Central memory CD8-positive, alpha-beta T cell (primary cell): ENCODE measurements at places on chromosomes 16 and 17.

DNA sequence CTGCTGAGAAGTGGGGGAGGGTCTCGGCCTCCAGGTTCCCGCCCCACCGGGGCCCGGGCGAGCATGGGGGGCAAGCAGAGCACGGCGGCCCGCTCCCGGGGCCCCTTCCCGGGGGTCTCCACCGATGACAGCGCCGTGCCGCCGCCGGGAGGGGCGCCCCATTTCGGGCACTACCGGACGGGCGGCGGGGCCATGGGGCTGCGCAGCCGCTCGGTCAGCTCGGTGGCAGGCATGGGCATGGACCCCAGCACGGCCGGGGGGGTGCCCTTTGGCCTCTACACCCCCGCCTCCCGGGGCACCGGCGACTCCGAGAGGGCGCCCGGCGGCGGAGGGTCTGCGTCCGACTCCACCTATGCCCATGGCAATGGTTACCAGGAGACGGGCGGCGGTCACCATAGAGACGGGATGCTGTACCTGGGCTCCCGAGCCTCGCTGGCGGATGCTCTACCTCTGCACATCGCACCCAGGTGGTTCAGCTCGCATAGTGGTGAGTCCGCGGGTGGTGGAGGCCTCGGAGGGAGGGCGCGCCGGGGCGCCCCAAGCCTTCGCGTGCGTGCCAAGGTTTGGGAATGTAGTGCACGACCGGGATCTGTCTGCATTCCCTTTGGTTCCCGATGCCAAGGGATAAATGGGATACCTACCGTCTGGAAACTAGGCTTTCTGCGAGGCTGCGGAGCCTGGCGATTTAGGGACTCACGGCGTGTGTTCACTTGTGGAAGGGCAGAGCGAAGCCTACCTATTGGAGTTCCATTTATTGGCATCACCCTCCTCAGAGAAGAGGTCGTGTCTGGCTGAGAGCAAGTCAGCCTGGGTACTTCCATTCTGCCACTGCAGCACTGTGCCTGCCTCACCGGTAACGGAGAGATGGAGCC, 1.0 kb downstream of the ZNRF1 start:
- peak; percentile 42 for DNase-seq
- H3K27ac ChIP-seq: peak overlapping the region; percentile 38
- H3K4me3 ChIP-seq: peak overlapping the region; percentile 79
- H3K27me3 ChIP-seq: no peaks in the 10 kb centered on the region
- H3K4me1 ChIP-seq: peaks cover 19% of the 10 kb centered on the region

- H3K36me3 ChIP-seq: no peaks in the 10 kb centered on the region
- no peak overlapping the region for H3K27ac ChIP-seq
- H3K4me1 ChIP-seq: no peaks in the 10 kb centered on the region
- no peak for DNase-seq
Observed at GRCh38 chr16:81179219-81179618, 59.3 kb upstream of the BCO1 start.

- DNase-seq: no peak
- H3K27ac ChIP-seq: no peak overlapping the region
- H3K4me1 ChIP-seq: no peaks in the 10 kb centered on the region
- no peaks in the 10 kb centered on the region for H3K36me3 ChIP-seq
- H3K4me3 ChIP-seq: no peak overlapping the region
- H3K27me3 ChIP-seq: no peaks in the 10 kb centered on the region
Observed at GRCh38 chr16:72646615-72647014, 401.3 kb downstream of the ZFHX3 start.

- DNase-seq: no peak
- no peaks in the 10 kb centered on the region for H3K27me3 ChIP-seq
- no peak overlapping the region for H3K27ac ChIP-seq
- no peak overlapping the region for H3K4me3 ChIP-seq
- peaks cover 18% of the 10 kb centered on the region for H3K36me3 ChIP-seq
Observed at GRCh38 chr16:67146523-67147357, 4.1 kb downstream of the B3GNT9 start.

DNA sequence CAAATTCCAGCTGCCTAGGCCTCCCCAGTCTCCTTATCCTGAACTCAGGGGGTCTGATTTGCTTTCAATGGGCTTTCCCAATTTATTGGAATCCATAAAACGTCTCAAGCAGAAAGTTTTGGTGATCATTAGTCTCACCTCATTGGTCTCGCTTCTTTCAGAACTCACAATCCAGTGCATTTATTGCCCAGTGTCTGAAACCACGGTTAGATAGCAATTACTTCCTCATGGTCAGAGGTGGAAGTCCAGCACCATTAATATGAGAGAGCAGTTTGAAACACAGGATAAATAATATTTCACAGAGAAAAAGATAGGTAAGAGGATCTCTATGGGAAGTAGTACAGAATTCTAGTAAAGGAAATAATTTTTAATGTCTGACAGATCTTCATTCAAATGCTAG, 128.7 kb downstream of the TOX3 start:
- H3K36me3 ChIP-seq: no peaks in the 10 kb centered on the region
- H3K27me3 ChIP-seq: no peaks in the 10 kb centered on the region
- no peaks in the 10 kb centered on the region for H3K4me1 ChIP-seq
- no peak for DNase-seq
- no peak overlapping the region for H3K27ac ChIP-seq

- no peak overlapping the region for H3K4me3 ChIP-seq
- peaks cover 7% of the 10 kb centered on the region for H3K27me3 ChIP-seq
Observed at GRCh38 chr16:986925-987582, 5.5 kb downstream of the SOX8 start.

DNA sequence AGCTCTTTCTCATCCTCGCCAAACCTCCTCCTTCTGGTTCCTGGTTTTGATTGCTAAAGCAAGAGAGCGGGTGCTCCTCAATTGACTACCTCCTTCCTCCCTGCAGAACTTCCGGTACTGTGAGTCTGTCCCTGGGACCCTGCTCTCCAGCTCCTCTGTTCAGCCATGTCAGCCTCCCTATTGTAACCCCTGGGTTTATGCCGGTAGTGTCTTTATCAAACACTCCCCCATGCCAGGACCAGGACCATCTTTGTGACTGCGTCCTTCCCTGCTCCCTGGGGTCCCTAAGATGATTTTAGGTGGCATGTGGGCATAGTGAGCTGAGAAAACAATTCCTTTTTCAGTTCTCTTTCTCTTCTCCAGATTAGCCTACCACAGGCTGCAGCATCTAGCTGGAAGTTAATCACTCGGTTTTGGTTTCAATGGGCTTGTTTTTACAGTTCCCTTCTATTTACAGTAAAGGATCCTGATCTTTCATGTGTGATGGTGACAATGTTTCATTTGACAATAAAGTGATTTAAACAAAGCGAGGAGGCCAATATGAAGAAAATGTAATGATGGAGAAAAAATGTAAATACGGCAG, 27.7 kb upstream of the IL21R start:
- no peak overlapping the region for H3K4me3 ChIP-seq
- H3K27me3 ChIP-seq: no peaks in the 10 kb centered on the region
- peaks cover 33% of the 10 kb centered on the region for H3K4me1 ChIP-seq
- H3K36me3 ChIP-seq: peaks cover 4% of the 10 kb centered on the region
- DNase-seq: no peak

- H3K4me1 ChIP-seq: no peaks in the 10 kb centered on the region
- H3K27ac ChIP-seq: no peak overlapping the region
- H3K4me3 ChIP-seq: no peak overlapping the region
- H3K36me3 ChIP-seq: peaks cover 1% of the 10 kb centered on the region
Observed at GRCh38 chr17:37791447-37792399, 46.9 kb upstream of the HNF1B start.

- no peaks in the 10 kb centered on the region for H3K4me1 ChIP-seq
- no peak overlapping the region for H3K4me3 ChIP-seq
- DNase-seq: no peak
Observed at GRCh38 chr16:53605356-53605755, 98.3 kb downstream of the RPGRIP1L start.

GRCh38 chr17:50185631-50186471, 15.6 kb downstream of the COL1A1 start:
- DNase-seq: no peak
- peaks cover 9% of the 10 kb centered on the region for H3K4me1 ChIP-seq
- no peak overlapping the region for H3K4me3 ChIP-seq
- H3K27ac ChIP-seq: no peak overlapping the region
- H3K36me3 ChIP-seq: peaks cover 1% of the 10 kb centered on the region
- peaks cover 21% of the 10 kb centered on the region for H3K27me3 ChIP-seq

- H3K4me3 ChIP-seq: no peak overlapping the region
- DNase-seq: no peak
- peaks cover 4% of the 10 kb centered on the region for H3K36me3 ChIP-seq
- no peaks in the 10 kb centered on the region for H3K27me3 ChIP-seq
Observed at GRCh38 chr16:12240036-12240435, 263.5 kb downstream of the SNX29 start.

GRCh38 chr16:57036945-57037344, 47.6 kb downstream of the NLRC5 start:
- H3K4me1 ChIP-seq: peaks cover 87% of the 10 kb centered on the region
- H3K36me3 ChIP-seq: peaks cover 58% of the 10 kb centered on the region
- H3K27ac ChIP-seq: peak overlapping the region; percentile 64
- H3K4me3 ChIP-seq: peak overlapping the region; percentile 50
- no peak for DNase-seq

DNA sequence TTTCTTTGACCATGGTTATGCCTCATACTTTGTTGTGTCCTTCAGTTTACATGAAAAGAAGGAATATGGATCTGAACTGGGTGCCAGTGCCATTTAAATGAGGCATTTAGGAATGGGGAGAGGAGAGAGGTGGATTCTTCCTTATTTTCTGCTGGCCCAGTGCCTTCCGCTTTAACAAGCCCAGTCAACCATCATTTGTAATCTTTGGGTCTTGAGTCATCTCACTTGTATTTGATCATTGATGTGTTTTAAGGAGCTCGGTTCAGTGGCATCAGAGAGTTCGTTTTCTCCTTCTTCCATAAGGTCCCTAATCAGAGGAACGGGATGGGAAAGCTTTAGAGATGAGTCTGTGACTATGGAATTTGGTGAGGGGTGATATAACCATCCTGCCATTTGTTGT, 334.9 kb downstream of the WWOX start:
- no peak for DNase-seq
- H3K4me3 ChIP-seq: no peak overlapping the region
- no peaks in the 10 kb centered on the region for H3K4me1 ChIP-seq
- H3K36me3 ChIP-seq: no peaks in the 10 kb centered on the region
- H3K27me3 ChIP-seq: no peaks in the 10 kb centered on the region

DNA sequence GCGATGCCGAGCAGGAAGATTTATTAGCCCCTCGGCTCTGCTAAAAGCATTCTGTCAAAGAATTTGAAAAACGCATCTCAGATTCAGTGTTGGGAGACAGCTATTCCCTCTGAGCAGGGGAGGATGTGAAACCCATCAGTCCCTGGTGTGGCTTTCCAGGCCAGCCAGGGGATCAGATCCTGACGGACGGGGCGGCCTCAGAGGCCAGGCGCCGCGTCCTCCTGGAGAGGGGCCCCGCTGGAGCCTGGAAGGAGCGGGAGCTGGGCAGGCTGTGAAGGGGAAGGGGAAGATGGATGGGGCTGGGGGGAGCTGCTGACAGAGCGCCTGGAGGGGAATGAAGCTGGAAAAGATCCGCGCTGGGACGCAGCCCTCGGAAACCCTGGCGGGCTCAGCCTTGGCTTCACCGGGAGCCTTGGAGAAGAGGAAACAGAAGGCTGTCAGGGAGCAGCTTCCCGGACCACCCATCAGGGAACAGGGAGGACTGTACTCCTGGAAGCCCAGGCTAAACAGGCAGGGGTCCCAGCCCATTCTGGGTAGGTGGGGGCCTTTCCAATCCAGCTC, 358.0 kb downstream of the C16orf95 start:
- peaks cover 41% of the 10 kb centered on the region for H3K27me3 ChIP-seq
- H3K27ac ChIP-seq: no peak overlapping the region
- no peak for DNase-seq
- H3K36me3 ChIP-seq: no peaks in the 10 kb centered on the region
- H3K4me1 ChIP-seq: no peaks in the 10 kb centered on the region

DNA sequence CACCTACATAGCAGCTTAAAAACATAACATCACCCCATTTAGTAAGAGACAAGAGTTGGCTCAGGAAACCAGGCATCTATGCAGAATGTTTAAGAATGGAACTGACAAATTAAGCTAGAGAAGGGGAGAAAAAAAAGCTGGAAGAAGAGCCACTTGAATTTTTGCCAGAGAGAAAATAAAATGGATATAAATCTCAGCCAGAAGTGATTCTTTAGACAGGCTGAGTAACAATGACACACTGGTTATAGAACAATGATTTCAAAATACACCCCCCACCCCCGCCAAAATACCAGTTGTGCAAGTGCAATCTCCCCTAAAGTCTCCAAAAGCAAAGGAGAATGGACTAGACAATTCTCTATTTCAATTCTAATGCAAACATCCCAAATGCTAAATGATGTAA, 22.4 kb downstream of the LSM12 start:
- peaks cover 16% of the 10 kb centered on the region for H3K4me1 ChIP-seq
- H3K27me3 ChIP-seq: no peaks in the 10 kb centered on the region
- DNase-seq: no peak
- no peak overlapping the region for H3K4me3 ChIP-seq
- H3K36me3 ChIP-seq: peaks cover 31% of the 10 kb centered on the region

DNA sequence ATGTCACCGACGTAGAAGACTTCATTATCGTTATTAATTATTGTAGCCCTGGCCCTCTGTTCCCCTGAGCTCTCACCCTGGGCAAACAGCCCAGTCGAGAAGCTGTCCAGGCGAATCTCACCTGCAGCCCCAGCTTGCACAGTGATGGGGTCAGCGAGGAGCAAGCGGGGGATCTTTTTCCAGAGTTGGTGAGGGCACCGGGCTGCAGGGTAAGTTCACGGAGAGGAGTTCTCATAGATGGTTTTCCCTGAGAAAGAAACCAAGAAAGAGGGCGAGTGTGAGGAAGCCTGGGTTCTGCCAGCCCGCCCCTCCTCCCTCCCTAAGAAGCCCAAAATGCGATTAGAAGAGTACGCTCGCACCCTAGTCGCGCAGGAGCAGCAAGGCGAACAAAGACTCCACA, 436 bp downstream of the SPAG5 start:
- H3K27me3 ChIP-seq: no peaks in the 10 kb centered on the region
- DNase-seq: no peak
- peaks cover 14% of the 10 kb centered on the region for H3K36me3 ChIP-seq
- H3K4me1 ChIP-seq: peaks cover 25% of the 10 kb centered on the region
- peak overlapping the region; percentile 90 for H3K4me3 ChIP-seq
- H3K27ac ChIP-seq: peak overlapping the region; percentile 95

DNA sequence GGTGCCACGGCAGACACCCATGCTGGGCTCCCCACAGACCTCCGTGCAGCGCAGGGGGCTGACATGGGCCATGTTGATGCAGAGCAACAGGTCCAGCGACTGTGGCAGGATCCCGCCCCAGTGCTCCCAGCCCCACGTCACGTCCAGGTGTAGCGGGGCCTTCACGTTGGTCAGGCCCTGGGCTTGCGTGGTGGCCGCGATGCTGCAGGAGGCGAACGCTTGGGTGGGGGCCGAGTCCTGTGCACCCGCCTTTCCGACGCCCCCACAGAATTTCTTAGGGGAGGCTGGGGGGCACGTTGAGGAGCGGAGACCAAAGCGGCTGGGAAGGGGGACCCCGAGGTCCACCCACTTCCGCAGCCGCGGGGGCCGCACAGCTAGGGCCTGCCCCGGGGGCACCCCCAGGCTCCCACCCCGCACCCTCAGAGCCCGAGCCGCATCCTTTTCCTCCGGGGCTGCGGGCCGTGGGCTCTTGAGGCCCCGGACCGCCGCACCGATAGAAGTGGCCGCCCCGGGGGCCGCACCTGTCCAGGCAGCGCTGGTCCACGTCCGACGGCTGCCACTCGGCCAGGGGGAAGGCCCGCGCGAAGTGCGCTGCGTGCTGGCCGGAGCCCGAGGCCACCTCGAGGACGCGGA, 416 bp downstream of the METTL26 start:
- no peaks in the 10 kb centered on the region for H3K27me3 ChIP-seq
- peaks cover 8% of the 10 kb centered on the region for H3K4me1 ChIP-seq
- peak overlapping the region; percentile 98 for H3K4me3 ChIP-seq
- H3K36me3 ChIP-seq: peaks cover 19% of the 10 kb centered on the region

- DNase-seq: no peak
- no peaks in the 10 kb centered on the region for H3K27me3 ChIP-seq
- H3K4me3 ChIP-seq: no peak overlapping the region
- no peak overlapping the region for H3K27ac ChIP-seq
- no peaks in the 10 kb centered on the region for H3K4me1 ChIP-seq
- no peaks in the 10 kb centered on the region for H3K36me3 ChIP-seq
Observed at GRCh38 chr16:1601489-1601888, 10.4 kb downstream of the IFT140 start.
